ENCODE measurements at places on chromosomes 3 and 15. TPM values are rescaled to one million over a fixed set of nuclear protein-coding genes. Genes with fewer than 3 reads are reported as not detected.

Gene SLC22A14
- not detected for total RNA-seq

Gene IL1RAP
- 20.2 TPM for total RNA-seq

Gene CP
- not detected for total RNA-seq

Gene STAC
- 0.62 TPM for total RNA-seq

Gene LTK
- 2.0 TPM for total RNA-seq
